ENCODE measurements at places on chromosomes 5 and 9. TPM values are rescaled to one million over a fixed set of nuclear protein-coding genes. Genes with fewer than 3 reads are reported as not detected.

THG1L gene
- 30.6 TPM for total RNA-seq

RRAGA gene
- total RNA-seq, result 64.2 TPM

DROSHA gene
- total RNA-seq, result 73.9 TPM

ZNF462 gene
- 0.06 TPM for total RNA-seq

PCDHGB6 gene
- total RNA-seq, result 0.06 TPM

KIF12 gene
- not detected for total RNA-seq

RELL2 gene
- 35.2 TPM for total RNA-seq

OLFML2A gene
- total RNA-seq, result 0.04 TPM

RNF183 gene
- total RNA-seq, result not detected

RNF130 gene
- total RNA-seq, result 15.3 TPM

CNTNAP3B gene
- not detected for total RNA-seq
